ENCODE measurements at places on chromosomes 3 and 15.
A peak's percentile ranks its signal among the peaks of the same experiment; 100 is the strongest.

GRCh38 chr3:134849561-134849960, 54.5 kb downstream of the EPHB1 start:
- no peak for DNase-seq

DNA sequence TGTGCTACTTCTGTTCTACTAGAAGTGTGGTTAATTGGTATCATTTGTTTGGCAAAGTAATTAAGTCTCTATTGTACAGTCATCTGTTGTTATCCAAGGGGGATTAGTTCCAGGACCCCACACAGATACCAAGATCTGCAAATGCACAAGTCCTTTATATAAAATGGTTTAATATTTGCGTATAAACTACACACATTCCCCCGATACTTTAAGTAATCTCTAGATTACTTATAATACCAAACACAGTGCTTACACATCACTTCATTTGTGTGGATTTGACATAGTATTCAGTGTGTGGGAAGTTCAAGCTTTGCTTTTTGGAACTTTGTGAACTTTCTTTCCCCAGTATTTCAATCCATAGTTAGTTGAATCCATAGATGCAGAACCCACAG, 50.5 kb upstream of the ABI3BP start:
- no peak for DNase-seq

DNA sequence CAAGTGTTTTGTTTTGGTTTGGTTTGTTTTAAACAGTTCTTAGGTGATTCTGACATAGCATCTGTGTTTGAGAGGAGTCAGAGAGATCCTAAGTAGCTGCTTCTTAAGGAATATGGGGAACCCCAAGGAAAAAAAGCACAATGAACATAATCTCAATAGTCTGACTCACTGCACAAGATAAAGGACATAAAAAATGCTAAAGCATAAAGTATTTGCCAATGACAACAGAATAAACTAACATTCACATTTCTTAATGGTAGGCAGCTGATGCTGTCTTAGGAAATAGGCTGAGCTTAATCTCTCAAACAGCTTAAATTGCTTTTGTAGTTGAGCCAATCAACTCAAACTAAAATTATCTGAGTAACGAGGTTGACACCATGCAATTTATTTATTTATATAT, 2.9 kb downstream of the NCEH1 start:
- no peak for DNase-seq

- no peak for DNase-seq
These were observed 113.9 kb downstream of the TLE3 start for GRCh38 chr15:69983696-69984265.

GRCh38 chr3:45544717-45545296, 49.7 kb upstream of the LIMD1 start:
- DNase-seq: no peak

- no peak for DNase-seq
These were observed 340.3 kb upstream of the ZNF385D start for GRCh38 chr3:22091329-22091728.

GRCh38 chr3:69209413-69209812, 87.0 kb upstream of the LMOD3 start:
- DNase-seq: no peak

- peak; percentile 79 for DNase-seq
These were observed 10.5 kb downstream of the ACOX2 start for GRCh38 chr3:58526515-58526957.

DNA sequence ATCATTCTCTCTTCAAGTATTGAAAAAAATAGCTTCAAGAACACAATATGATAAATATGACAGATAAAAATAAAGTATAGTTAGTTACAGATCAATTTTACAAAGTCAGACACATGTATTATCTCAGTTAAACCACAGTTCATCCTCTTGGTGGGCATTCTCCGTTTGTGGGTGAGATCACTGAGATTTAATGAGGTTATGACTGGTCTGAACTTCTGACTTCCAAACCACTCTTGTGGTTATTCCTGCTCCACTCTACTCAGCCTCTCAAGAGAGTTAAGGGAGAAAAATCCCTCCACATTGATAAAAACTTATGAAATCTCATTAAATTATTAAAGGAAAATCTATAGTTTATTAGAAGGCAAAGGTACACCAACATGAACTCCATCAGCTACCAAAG, 229.9 kb upstream of the LRTM1 start:
- DNase-seq: no peak

- DNase-seq: peak; percentile 90
These were observed at the start of gene GRAMD1C for GRCh38 chr3:113838631-113839209. GRAMD1C (plus strand) TSS chr3:113838788; CDS start chr3:113838910, 122 bp downstream.

- no peak for DNase-seq
These were observed 17.8 kb upstream of the MB21D2 start for GRCh38 chr3:192935441-192935840.

DNA sequence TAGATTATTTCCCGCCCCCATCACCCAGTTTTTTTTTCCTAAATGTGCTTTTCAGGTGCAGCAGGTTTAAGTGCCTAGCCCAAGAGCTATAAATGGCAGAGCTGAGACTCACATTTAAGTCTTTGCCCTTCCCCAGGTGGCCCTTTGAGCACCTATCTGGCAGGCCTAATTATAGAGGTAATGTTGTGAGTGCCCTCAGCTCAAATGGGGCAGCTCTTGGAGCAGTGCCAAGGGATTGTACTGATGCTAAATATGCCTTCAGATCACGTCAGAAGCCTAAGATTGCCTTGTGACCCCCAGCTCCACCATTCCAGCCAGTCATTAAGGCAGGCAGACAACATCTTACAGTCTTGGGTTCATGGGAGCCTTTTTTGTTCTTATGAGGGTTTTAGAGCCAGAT, 159.5 kb downstream of the RPLP1 start:
- no peak for DNase-seq

DNA sequence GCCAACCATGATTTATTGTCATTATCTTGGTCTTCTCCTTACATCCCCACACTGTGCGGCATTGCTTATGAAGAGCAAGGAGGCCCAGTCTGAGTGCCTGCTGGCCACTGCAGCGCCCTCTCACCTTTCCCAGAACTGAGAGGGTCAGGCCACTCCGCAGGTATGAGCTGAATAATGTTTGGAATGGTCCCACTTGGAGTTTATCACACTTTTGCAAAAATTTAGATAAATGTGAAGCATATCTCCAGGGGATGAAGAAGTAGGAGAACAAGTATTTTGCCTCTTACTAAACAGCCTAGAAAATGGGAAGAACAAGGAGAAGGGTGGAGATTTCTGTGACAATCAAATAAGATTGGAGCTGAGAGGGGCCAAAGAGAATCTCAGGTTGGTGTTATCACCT, 74.4 kb upstream of the GSK3B start:
- DNase-seq: no peak

DNA sequence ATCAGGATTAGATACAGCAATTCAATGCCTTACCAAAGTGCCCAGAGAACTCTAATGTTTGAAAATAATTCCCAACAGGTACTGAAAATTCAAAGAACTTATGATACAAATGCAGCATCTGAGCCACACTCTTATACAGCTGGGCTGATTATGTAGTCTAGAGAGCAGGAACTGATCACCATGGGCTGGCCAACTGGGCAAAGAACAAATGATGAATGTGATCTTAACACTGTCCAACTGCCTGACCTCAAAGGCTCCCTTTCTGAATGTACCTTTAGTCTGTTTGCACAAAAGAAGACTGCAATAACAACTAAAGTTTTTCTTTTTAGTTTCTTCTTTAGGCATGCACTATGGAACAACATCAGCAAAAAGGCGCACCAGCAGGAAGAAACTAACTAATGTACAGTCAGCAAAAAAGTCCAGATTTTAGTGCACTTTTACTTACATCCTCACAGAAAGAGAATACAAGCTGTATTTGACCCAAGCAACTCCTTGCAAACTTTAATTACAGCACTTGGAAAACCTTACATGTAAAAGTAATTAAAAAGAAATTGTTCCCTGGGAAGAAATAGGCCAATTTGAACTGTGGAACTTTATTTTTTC, 1095.1 kb downstream of the IGSF11 start:
- DNase-seq: no peak

DNA sequence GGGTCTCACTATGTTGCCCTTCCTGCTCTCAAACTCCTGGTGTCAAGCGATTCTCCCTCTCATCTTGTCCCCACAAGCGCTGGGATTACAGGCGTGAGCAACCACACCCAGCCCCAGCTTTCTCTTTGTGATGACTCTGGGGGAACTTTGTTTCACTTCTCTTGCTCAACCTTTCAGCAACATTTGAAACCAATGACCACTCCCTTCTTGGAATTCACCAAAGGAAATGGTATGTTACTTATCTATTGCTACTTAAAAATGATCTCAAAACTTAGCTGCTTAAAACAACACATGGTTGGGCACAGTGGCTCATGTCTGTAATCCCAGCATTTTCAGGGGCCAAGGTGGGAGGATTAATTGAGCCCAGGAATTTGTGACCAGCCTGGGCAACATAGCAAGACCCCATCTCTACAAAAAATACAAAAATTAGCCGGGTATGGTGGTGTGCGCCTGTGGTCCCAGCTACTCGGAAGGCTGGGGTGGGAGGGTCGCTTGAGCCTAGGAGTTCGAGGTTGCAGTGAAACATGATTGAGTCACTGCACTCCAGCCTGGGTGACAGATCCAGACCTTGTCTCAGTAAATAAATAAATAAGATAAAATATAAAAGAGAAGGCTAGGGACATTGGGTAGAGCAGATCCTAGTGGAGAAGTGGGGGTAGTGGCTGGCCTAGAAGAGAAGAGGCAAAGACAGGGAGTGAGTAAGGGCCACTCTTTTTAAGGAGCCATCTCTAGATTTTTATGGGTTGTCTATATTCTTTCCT, 10.3 kb upstream of the COPG1 start:
- no peak for DNase-seq

Data from SK-MEL-5 (cell line).